Stimulated activated CD8-positive, alpha-beta memory T cell treated with anti-CD3 and anti-CD28 coated beads, Interleukin-7, amount 100 ng/mL, for 1 hour (primary cell): ENCODE measurements at places on chromosomes 4 and X.

- no peak for DNase-seq
These were observed 41.8 kb upstream of the AP1AR start for GRCh38 chr4:112189754-112190153.

GRCh38 chr4:121096629-121097028 lies 24.3 kb upstream of the NDNF start:
- no peak for DNase-seq

- DNase-seq = no peak
These were observed 113.8 kb downstream of the SYNPO2 start for GRCh38 chr4:119002476-119002875.

GRCh38 chr4:21451032-21451431 lies 497.5 kb downstream of the KCNIP4 start:
- DNase-seq = no peak
